Panc1 (cell line): ENCODE measurements at places on chromosomes 12 and 14.

GRCh38 chr12:31507966-31508365 is 83.0 kb downstream of the DENND5B start:
- DNase-seq, result no peak

GRCh38 chr12:89507015-89507824 is 17.4 kb downstream of the GALNT4 start:
- DNase-seq, result no peak

GRCh38 chr12:49548822-49549648 is 10.2 kb downstream of the KCNH3 start:
- DNase-seq, result no peak

DNA sequence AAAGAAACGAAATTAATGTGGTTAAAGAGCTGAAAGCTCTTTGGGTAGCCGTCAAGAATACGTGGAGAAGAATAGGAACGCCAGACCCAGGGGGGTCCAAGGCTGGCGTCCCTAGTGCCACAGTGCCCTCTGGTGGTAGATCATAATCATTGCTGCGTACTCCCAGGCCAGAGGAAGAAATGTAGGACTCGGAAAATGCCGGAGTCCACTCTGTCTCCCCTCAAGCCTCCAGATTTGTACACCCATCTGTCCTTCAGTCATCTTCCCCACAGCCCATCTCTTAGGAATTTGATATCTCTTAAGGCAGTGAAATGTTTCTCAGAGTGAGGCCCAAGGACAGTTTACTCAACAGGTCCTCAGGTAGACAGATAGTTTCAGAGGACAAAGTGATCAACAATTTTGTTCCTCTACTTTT is 25.4 kb upstream of the PLEKHG6 start:
- no peak for DNase-seq

DNA sequence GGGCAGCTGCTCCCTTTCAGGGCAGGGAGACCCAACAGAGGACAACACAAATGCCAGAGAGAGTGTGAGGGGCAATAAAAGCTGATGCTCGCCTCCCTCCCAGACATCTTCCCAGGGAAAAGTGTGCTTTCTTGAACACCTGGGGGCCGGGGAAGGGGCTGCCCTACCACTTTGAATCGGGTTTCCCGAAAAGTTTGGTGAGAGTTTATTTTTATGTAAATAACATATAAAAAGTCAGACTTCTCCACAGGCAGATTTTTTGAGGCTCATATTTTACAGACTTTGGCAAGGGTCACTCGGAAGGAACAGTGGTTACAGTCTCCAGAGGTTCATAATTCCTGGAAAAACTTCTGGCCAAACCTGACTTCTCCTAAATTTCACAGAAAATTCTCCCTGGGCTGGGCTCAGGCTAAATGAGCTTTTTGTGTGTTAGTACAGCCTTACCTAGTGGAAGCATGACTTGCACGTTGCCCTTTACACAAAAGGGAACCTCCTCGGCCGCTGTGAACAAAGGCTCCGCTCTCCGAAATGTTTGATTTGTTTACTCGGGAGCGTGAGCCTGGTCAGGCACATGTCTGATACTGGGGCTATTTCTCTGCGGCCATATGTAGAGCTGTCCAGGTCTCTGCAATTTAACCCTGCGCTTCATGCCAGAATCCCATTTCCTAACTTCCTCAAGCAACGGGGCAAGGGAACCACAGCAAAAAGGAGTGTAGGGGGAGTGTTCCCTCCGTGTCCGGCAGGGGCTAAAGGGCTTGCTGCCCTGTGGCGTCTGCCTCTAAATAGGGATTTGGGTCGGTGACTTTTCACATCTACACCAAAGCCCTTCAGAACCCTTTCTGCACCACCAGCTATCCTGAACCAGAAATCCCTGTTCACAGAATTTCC is 3.4 kb downstream of the RTL1 start:
- DNase-seq, result no peak

DNA sequence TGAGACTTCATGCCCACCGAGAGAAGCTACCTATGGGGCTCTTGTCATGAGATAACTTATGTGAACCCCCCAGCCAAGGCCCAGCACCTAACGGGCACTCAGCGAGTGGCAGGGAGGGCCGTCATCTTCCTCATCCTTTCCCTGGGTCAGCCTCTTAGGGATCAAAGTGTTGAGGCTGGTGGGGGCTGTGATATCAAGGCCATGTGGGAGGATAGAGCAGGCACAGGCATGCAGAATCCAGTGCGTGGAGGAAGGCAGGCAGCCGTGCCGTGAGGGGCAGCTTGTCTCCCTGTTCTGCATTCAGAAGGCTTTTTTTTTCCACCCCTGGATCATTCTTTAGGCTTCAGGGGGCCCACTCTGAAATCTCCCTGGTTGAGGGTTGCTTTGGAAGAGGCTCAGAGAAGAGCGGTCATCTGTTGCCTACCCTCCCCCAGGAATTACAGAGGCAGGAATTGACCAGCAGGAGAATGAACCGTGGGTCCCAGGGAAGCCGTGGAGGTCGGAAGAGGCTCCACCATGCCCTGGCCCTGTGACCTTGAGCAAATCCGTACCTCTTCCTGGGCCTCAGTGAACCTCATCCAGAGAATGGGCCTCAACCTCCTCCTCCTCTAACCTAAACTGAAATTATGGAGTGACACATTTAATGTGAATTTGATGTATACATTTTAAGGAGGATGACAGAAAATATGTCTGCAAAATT is 62.8 kb downstream of the BEGAIN start:
- DNase-seq, result no peak

DNA sequence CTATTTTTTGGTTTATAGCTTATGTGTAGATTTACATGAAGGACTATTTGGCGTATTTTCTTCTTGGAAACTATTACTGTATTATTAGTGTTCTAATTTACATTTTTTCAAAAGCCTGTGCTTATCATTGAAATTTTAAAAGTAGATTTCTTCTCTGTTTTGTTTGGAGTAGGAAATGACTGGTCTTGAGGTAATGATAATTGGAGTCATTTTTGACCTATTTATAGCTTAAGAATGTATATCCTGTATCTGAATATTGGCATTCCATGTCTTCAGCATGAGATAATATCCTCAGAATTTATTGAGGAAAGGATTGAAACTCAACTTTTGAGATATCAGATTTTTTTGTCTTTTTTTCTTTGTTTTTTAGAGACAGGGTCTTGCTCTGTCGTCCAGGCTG is 193.4 kb downstream of the ERC1 start:
- no peak for DNase-seq

DNA sequence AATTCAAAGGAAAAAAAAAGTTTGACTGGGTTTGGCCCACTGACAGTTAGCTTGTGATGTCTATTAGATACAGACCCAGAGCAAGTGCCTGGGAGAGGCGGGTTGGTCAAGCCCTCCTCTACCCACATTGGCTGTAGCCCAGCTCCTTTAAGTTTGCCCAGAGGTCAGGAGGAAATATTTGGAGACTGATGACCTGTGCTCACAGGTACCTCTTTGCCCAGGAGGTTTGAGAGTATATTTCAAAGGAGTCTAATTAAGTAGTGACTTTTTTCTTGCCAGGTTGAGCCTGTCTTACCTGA is 21.8 kb upstream of the PDE1B start:
- no peak for DNase-seq

DNA sequence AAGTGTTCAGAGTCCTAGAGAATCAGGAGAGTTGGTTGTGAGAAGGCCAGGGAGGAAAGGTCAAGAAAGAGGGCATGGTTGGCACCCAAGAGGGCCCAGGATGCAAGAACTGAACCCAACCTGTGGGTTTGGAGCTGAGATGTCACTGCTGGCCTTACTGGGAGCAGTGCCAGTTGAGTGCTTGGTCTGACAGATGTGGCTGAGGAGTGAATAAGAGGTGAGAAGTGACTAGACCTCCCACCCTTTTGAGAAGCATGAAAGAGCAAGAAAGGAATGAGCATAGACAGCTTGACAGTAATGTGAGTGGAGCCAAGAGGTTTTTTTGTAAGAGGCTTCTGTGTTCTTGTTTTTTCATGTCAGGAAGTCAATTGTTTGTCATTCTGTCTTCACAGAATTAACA is 95.3 kb downstream of the FGD4 start:
- no peak for DNase-seq

- DNase-seq, result no peak
These were observed 27.4 kb upstream of the PAPLN start for GRCh38 chr14:73209953-73210352.

DNA sequence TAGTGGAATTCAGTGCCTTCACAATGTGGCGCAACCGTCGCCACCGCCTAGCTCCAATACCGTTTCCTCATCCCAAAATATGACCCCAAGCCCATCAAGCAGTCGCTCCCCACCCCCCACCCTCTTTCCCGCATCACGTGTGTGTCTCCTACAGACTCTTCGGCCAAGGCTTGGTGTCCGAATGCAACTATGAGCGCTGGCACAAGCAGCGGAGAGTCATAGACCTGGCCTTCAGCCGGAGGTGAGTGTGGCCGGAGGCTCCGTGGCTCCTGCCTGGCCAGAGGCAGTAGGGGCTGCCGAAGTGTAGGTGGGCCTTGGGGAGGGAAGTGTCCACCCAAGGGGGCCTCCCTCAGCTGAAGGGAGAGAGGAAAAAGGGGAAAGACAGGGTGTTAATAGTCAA is 15.8 kb downstream of the CYP46A1 start:
- no peak for DNase-seq

GRCh38 chr14:82528016-82528415 is 994.4 kb upstream of the SEL1L start:
- no peak for DNase-seq

DNA sequence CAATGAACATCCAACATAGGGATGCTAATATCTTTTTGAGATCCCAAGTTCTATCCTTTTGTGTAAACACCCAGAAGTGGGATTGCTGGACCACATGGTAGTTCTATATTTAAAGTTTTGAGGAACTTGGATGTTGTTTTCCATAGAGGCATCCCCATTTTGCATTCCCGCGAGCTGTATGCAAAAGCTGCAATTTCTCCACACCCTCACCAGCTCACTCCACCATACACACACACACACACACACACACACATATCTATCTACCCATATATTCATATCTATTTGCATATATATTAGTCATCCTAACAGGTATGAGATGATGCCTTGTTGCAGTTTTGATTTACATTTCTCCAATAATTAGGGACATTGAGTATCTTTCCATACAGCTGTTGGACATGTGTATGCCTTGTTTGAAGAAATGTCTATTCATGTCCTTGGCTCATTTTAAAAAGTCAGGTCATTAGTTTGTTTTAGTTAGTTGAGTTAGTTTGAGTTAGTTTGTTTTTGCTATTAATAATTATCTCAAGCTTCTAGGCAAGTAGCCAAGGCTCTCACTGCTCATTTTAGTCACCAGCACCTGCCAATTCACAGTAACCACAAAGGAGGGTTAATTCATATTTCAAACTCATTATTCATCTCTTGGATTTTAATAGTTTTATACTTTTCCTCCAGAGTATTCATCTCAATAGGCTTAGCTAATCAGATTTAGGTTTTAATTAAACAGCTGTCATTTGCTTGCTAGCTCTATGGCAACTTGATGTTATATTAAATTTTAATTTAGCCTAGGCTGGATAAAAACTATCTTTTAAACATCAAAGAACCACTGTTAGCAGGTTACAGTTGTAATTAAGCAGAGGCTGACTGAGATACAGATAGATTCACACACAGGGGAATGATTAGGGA is 1435.9 kb upstream of the TMEM132C start:
- no peak for DNase-seq

GRCh38 chr14:94945615-94946014 is 175.7 kb upstream of the GSC start:
- no peak for DNase-seq

DNA sequence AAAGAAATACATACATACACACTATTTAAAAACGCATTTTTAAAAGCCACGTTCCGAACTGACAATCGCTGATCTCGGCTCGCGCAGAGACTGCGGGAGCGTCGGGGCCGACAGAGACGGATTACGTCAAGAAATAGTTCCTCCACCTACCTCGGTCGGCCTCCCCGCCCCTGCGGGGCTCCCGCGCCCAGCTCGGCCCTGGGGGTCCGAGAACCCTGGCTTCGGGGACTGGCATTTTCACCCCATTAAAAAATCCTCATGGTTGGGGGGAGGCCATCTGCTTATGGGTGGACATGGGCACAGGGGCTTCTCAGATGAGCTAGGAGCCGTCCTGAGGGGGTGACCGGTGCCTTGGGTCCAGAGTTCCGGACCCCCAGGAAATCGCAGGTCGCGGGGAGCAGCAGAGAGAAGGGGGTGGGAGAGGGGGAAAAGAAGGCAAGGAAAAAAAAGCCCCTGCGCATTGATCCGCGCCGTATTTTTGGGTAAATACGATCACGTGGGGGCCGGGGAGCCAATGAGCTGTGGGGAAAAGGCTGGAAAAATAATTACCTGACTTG is 324 bp upstream of the HOXC9 start:
- DNase-seq, result no peak

- no peak for DNase-seq
These were observed 26.3 kb upstream of the AMIGO2 start for GRCh38 chr12:47105914-47106674.

DNA sequence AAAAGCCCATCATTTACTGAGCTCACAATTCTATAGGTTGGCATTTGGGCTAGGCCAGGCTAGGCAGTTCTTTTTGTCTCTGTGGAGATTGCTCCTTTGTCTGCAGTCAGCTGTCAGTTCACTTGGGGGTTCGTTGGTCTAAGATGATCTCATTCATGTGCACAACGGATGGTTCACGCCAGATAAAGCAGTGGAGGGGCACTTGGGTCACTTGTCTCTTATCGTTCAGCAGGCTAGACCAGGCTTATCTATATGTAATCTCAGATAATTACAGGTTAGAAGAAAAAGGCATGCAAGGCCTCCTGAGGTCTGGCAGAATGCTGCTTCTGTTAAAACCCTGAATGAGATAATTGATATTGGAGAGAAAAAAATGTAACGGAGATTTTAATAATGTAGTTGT is 119.0 kb upstream of the ATP2B1 start:
- no peak for DNase-seq

GRCh38 chr14:92589213-92589852 is 75.8 kb downstream of the RIN3 start:
- DNase-seq, result no peak

GRCh38 chr12:111149299-111149698 is 219.6 kb downstream of the PHETA1 start:
- DNase-seq, result no peak

- DNase-seq, result no peak
These were observed 99.8 kb upstream of the NRXN3 start for GRCh38 chr14:78070344-78070743.

GRCh38 chr14:70008284-70009262 is 129.4 kb downstream of the SMOC1 start:
- no peak for DNase-seq

DNA sequence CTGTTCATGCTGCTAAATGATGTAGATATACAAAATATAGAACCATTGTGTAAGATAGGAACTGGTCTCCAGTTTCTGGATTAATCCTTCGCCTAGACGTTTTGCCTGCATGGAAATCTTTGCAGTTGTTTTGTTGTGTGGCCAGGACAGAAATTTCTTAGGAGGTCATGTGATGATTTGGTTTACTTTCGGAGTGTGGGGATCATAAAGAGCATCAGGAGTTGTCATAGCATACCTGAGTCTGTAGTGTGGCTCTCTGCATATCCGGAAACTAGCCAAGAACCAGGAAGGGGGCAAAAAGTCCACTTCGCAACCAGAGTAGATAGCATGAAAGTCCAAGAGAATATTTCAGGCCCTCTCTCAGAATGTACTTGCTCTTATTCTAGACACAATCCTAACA is 3.1 kb downstream of the SAMD4A start:
- DNase-seq, result no peak
